ENCODE measurements at places on chromosomes 6 and 20.

- no peak for DNase-seq
Measured at GRCh38 chr6:166758136-166758704, 131.2 kb upstream of the RPS6KA2 start.

- peak; percentile 65 for DNase-seq
Measured at GRCh38 chr6:149862922-149863697, 1.0 kb downstream of the LRP11 start.

DNA sequence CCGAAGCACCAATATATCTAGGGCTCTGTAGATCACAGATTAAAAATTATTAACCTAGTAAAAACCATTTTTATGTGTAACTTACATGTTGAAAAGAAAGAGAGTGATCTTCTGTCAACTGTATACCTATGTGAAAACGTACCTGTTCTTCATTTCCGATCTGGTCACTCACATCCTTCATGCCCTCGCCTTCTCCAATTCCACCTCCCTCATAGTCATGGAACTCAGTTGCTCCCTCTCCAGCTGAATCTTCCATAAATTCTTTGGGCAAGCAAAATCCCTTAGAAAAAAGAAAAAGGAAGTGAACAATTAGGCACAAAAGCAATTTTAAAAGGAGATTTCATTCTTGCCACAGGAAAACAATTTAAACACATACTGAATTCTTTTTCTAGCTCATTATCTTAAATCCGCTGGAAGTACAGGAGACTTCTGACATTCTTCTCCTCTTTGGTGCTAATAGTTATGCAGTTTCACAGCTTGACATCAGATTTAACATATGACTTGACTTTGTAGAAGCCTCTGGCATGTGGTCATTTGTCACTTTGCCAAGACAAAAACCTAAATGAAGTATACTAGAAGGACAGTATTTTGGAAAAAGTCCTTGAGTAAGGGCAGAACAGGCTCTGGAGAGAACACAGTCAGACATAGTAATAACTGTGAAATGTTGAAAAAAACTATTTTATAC, 29.5 kb upstream of the LYRM2 start:
- no peak for DNase-seq

- no peak for DNase-seq
Measured at GRCh38 chr6:6626187-6626586, 37.7 kb downstream of the LY86 start.

- DNase-seq = no peak
Measured at GRCh38 chr6:13380761-13381160, 52.4 kb upstream of the TBC1D7 start.

- no peak for DNase-seq
Measured at GRCh38 chr6:88536071-88536625, 370.0 kb upstream of the CNR1 start.

GRCh38 chr6:23301556-23301955, 732.2 kb downstream of the HDGFL1 start:
- DNase-seq = peak; percentile 30

DNA sequence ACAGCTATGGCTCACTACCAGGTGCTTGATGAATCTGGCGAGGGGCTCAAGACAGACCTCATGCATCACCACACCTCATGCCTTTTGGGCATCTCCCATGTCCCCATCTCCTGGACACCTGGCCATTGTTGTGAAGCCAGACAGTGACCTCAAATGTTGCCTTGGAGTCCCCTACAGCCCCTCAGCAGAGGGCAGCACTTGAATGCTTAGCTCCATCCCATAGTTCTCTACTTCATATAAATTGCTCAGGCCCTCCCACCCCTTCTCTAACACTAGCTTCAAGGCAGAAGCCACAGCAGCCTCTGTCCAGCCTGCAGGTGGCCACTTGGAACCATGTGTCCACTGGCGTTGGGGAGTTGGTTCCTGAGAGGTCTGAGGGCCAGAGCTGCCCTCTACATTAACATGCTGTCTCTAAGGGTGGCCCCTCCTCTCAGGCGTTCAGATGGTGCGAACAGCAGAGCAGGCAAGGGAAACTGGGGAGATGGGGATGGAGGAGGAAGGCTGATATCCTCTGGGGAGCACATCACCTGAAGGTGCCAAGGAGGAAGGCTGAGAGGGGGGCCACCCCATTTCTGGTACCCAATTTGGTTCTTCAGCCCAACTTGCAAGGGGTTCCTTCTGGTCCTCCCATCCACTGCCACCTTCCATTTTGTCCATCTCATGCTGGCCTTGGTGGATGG, 31.3 kb downstream of the MOCS1 start:
- no peak for DNase-seq

GRCh38 chr20:24771542-24772061, 177.5 kb upstream of the CST7 start:
- no peak for DNase-seq

GRCh38 chr20:57464642-57465211, 60.2 kb downstream of the CTCFL start:
- peak; percentile 43 for DNase-seq

DNA sequence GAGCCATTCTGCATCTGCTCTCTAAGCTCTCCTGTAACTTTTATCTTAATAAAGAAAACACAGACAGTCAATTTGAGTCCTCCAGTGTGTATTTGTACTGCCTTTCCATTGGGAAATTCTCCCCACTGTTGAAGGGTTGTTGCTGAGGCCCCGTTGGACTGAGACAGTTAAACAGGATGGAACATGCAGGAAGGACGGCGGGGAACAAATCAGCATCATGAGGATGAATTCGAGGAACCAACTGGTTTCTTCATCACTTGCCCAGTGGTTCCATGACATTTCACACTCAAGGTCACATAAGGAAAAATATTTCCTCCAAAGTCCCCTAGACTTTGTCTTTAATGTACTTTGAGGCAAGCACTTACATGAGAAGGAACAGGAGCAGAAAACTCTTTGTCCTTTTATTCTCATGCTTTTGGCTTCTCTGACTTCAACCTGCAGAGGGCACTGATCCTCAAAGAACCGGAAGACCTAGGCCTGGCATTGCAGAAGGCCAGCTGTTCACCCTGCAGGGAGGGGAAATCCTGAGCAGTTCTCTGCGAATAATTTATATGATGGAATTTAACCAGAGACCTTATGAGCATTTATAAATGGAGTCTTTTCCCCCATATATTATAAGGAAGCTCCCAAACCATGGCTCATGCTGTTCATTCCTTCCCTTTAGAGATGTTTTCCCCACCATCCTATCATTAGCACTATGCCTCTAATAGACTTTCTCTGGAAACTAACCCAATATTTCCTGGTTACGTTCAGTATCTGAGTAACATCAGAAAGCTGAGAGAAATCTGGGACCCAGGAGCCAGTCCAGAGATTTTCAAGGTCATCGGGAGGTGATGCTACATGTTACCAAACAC, 55.2 kb upstream of the ADGRF1 start:
- DNase-seq = peak; percentile 86

DNA sequence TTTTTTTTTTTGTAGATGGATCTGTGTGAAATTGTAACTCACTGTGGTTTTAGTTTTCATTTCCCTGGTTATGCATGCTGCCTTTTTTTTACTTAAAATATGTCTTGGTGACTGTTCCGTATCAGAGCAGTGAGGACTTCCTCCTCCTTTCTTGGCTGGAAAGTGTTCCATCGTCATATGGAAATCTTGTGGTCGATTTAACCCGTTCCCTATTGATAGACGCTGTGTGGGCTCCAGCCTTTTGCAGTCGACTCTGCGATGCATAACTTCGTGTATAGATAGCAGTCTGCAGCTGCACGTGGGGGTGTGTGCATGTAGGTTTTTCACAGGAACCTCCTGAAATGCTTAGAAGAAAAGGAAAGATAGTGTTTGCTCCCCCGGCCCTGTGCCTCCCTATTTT, 28.1 kb upstream of the PNPLA1 start:
- DNase-seq = no peak

- no peak for DNase-seq
Measured at GRCh38 chr20:44176833-44177534, 10.0 kb downstream of the JPH2 start.

Data from bronchial epithelial cell (primary cell).